ENCODE measurements at places on chromosomes 1 and 21.
A peak's percentile ranks its signal among the peaks of the same experiment; 100 is the strongest.

GRCh38 chr1:25519624-25520023 lies 23.8 kb upstream of the LDLRAP1 start:
- DNase-seq, result no peak

GRCh38 chr21:27250366-27250765 lies 283.5 kb upstream of the ADAMTS5 start:
- no peak for DNase-seq

- DNase-seq, result no peak
Observed at GRCh38 chr1:41914516-41914915, 4.2 kb downstream of the HIVEP3 start.

DNA sequence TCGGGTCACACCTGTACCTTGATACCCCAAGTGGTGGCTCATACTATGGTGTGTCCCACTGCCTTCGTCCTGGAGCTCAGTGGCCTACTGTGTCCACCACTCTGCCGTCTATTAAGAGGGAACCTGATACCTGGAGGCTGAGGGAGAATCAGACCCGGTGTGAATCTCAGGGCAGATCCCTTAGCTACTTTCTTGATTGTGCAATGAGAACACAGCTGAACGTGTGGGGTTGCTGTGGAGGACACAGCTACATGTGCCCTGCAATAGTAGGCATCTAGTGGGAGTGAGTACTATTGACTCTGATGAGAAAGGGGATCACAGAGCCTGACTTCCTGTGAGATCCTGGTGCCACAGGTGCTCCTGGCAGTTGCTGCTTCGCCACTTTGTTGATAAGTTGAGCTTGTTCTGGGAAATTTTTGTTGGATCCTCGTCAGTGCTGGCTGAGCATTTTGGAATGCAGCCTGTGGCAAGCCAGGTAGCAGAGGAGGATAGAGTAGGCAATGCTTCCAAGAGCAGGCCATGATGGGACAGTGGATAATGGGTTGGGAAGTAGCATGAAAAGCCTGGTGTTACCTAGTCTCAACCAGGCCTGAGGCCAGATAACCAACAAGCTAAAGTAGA lies 28.2 kb upstream of the MPZL1 start:
- no peak for DNase-seq

DNA sequence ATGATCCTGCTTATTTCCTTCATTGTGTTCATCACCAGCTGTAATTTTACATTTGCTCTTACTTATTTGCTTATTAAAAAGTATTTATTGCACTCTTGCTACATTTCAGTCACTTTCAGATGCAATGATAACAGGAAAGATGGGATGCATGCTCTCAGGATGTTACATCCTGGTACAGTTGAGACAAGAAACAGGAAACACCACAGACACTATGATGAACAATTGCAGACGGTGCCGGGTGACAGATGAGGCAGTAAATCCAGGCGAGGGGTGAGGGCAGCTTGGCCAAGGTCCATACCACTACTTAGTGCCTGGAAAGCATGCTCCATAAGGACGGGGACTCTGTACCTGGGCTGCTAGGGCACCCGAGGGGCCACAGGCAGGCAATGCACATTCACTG lies 156.6 kb upstream of the RAB4A start:
- DNase-seq, result no peak

DNA sequence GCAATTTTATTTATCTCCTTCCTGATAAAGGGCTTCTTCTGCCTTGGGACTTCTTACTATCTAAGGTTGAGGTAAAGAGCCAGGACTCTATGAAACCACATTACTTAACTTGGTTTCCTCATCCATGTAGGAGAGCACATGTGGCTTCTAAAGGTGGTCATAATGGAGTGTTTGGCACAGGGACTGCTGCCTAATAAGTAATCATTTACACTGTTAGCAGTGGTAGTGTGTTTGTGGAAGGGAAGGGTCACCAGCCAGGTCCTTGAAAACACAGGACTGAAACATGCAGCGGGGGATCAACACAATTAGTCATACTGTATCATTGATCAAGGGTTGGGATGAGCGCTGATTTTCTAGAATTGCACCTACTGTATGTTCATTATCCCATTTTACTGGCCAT lies 59.6 kb downstream of the UCK2 start:
- DNase-seq, result no peak

GRCh38 chr1:234114648-234115307 lies 210.3 kb downstream of the SLC35F3 start:
- DNase-seq, result peak; percentile 45

- DNase-seq, result no peak
Observed at GRCh38 chr1:106921186-106921585, 135.3 kb upstream of the PRMT6 start.

DNA sequence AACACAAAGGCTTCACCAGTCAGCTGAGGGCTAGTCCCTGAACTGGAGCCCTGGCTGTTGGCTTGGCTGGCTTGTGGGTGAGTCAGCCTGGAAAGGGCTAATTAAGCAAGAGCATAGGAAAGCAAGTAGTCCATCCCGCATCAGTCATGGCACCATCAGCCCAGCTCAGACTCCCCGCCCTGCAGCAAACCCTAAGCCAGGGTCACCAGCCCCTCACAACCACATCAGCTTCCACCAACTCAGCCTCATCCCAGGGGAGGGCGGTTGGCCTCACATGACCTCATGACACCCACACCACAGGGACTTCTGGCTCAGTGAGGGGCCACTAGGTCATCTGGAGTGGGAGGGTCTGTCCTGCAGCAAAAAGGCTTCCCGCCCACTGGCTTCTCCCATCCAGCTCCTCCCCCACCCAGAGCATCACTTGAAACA lies 7.0 kb upstream of the SPATC1L start:
- no peak for DNase-seq
